ENCODE measurements at places on chromosomes 7 and 10. TPM values are rescaled to one million over a fixed set of nuclear protein-coding genes. Genes with fewer than 3 reads are reported as not detected.

GRCh38 chr7:82443036-82443546, 486 bp downstream of the CACNA2D1 start:
- H3K4me3 ChIP-seq: peak overlapping the region; percentile 91
- no peaks in the 10 kb centered on the region for H3K4me1 ChIP-seq
- DNase-seq: peak; percentile 84
- no peaks in the 10 kb centered on the region for H3K36me3 ChIP-seq
- peak overlapping the region; percentile 83 for H3K27ac ChIP-seq

DNA sequence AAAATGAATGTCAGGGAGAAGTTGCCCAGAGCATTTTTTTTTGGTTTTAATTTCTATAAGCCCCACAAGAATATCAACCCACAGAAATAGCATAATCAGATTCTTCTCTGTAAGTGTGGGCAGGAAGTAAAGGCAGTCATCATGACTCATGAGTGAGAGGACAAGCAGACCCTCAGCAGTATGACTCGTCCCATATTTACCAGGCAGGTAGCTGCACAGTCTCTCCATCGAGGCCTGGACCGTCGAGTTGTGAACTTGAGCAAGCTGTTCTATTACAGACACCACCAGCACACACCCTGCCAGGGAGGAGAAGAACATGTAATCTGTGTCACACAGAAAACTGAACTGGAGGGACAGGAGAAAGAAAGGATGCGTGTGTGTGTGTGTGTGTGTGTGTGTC, 37.8 kb downstream of the AOAH start:
- H3K4me3 ChIP-seq: no peak overlapping the region
- no peak for DNase-seq
- no peaks in the 10 kb centered on the region for H3K36me3 ChIP-seq
- H3K27ac ChIP-seq: no peak overlapping the region
- H3K27me3 ChIP-seq: no peaks in the 10 kb centered on the region
- no peaks in the 10 kb centered on the region for H3K4me1 ChIP-seq

GRCh38 chr7:127941476-127942210, 89.6 kb downstream of the LRRC4 start:
- DNase-seq: no peak
- H3K27me3 ChIP-seq: no peaks in the 10 kb centered on the region
- peaks cover 72% of the 10 kb centered on the region for H3K36me3 ChIP-seq

DNA sequence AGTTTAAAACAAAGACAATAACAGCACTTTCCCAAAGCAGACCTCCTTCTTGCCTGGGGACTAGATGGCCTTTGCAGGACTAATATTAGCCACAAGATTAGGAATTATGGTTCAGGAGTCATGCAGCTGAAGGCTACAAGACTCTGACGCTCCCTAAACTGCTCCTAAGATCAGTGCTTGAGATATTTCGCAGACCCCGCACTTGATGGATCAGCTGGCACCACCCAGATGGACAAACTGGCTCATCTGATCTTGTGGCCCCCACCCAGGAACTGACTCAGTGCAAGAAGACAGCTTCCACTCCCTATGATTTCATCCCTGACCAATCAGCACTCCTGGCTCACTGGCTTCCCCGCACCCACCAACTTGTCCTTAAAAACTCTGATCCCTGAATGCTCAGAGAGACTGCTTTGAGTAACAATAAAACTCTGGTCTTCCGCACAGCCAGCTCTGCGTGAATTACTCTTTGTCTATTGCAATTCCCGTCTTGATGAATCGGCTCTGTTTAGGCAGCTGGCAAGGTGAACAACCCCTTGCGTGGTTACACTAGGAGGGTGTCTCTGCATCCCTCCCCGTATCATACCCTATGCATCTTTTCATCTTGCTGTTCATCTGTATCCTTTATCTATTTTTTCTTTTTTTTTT, 26.9 kb upstream of the NRBF2 start:
- no peak overlapping the region for H3K27ac ChIP-seq
- no peaks in the 10 kb centered on the region for H3K4me1 ChIP-seq
- no peak for DNase-seq
- no peaks in the 10 kb centered on the region for H3K36me3 ChIP-seq
- no peak overlapping the region for H3K4me3 ChIP-seq
- H3K27me3 ChIP-seq: no peaks in the 10 kb centered on the region

KEL gene
- 86.0 TPM for total RNA-seq

DNA sequence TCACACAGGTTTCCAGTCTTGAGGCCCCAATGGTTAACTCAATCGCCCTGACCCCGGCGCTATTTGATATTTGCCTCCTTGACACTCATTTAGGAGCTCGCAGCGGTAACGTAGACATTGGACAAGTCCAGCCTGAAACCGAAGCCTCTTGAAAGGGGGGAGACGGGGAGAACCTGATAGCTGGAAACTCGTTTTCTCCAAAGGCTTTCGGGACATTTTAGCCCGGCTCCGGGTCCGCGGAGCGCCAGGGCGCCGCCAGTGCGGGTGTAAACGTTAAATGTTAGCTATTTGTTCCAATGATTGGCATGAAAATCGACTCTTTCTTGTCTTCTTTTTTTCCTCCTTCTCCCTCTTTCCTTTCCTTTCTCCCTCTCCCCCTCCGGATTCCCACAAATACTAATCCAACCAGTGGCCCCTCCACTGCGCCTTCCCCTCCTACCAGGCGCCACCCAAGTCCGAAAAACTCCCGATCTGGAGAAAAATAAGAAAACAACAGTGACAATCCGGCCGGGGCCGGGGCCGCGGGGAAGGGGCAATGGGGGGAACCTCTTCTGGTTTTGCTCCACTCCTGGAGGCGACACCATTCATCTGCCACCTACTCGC, 17.2 kb upstream of the GATA3 start:
- H3K27me3 ChIP-seq: peaks cover 100% of the 10 kb centered on the region
- no peak overlapping the region for H3K27ac ChIP-seq
- peaks cover 9% of the 10 kb centered on the region for H3K4me1 ChIP-seq
- no peaks in the 10 kb centered on the region for H3K36me3 ChIP-seq
- peak; percentile 61 for DNase-seq

- H3K4me1 ChIP-seq: no peaks in the 10 kb centered on the region
- no peaks in the 10 kb centered on the region for H3K27me3 ChIP-seq
- H3K4me3 ChIP-seq: no peak overlapping the region
- H3K36me3 ChIP-seq: no peaks in the 10 kb centered on the region
Measured at GRCh38 chr10:44465401-44466115, 80.7 kb upstream of the CXCL12 start.

CYP26C1 gene
- total RNA-seq: 0.35 TPM

- H3K27me3 ChIP-seq: no peaks in the 10 kb centered on the region
- no peaks in the 10 kb centered on the region for H3K36me3 ChIP-seq
- H3K27ac ChIP-seq: no peak overlapping the region
- H3K4me1 ChIP-seq: no peaks in the 10 kb centered on the region
Measured at GRCh38 chr10:84256510-84257342, 11.9 kb downstream of the RGR start.

UPK3BL2 gene
- total RNA-seq: 17.7 TPM

DNA sequence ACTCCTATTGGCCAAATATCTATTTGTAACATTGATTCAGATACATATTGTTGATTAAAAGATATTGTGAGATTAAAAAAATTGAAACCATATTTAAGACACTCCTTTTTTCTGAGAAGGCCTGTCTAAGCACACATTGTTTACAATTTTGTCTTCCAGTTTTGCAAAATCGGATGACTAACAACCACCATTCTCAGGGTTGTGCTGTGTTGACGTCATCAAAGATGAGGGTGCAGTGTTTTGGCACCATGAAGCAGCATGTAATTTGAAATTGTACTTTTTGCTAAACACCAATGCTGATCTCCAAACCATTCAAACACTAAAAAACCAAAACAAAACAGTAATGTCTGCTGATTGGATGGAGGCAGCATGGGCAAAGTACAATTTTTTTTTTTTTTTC, 7.4 kb downstream of the CREB5 start:
- DNase-seq: no peak
- H3K27ac ChIP-seq: no peak overlapping the region
- no peaks in the 10 kb centered on the region for H3K4me1 ChIP-seq
- no peaks in the 10 kb centered on the region for H3K36me3 ChIP-seq
- H3K27me3 ChIP-seq: peaks cover 50% of the 10 kb centered on the region

INMT gene
- 1.4 TPM for total RNA-seq

DNA sequence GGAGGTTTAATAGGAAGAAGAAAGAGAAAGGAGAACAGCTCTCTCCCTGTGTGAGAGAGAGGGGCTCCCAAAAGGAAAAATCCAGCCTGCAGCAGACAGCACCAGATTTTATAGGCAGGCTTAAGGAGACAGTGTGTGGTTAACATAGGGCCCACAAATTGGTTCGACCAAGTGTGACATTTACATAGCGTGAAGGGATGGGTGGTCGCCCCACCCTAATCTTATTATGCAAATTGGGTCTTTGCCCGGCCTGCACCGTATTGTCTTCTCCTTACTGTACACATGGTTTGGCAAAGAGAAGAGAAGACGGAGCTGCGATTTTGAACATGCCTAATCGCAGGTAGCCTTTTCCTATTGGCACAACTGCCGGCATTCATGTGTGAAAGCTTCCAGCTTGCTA, 756.3 kb downstream of the NXPH1 start:
- no peaks in the 10 kb centered on the region for H3K27me3 ChIP-seq
- H3K36me3 ChIP-seq: no peaks in the 10 kb centered on the region
- DNase-seq: no peak

GRCh38 chr10:9986786-9987185, 1030.9 kb upstream of the CELF2 start:
- no peak overlapping the region for H3K4me3 ChIP-seq
- H3K36me3 ChIP-seq: no peaks in the 10 kb centered on the region
- no peak overlapping the region for H3K27ac ChIP-seq

All from endodermal cell (in vitro differentiated cells).